ENCODE measurements at places on chromosomes 7 and 10.

DNA sequence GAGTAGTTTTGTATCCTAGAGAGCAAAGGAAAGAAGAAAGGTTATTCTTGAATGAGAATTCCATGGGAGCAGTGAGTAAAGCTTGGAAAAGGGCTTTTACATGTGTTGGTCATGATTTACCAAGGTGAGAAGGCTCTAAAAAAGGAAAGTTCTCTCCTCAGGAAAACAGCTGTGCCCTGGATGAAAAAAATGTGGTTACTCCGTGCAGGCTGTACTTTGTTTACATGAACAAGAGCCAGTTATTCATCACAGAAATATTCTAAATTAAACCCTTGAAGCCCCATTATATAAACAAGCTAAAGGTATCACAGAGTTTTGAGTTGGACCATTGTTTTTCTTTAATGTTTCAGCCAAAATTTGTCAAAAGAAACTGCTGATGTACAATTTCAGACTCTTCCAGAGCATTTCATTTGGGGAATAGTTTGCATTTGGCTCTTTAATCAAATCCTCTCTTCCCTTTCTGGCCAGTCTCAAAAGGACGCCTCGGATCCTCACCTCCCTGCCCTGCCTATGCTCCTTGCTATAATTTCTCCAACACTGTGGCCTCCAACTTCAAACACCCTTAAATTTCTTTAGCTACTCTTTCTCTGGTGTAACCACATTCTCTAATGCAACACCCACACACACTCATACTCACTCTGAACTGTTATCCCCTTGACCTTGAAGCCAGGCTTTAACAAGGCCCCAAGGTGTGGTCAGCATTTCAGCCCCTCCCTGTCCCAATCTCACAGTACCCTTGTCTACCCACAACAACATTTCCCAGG lies 47.4 kb downstream of the AFAP1L2 start:
- DNase-seq, result no peak

- DNase-seq, result no peak
These were observed 177.3 kb upstream of the PPP2R2D start for GRCh38 chr10:131723297-131724168.

DNA sequence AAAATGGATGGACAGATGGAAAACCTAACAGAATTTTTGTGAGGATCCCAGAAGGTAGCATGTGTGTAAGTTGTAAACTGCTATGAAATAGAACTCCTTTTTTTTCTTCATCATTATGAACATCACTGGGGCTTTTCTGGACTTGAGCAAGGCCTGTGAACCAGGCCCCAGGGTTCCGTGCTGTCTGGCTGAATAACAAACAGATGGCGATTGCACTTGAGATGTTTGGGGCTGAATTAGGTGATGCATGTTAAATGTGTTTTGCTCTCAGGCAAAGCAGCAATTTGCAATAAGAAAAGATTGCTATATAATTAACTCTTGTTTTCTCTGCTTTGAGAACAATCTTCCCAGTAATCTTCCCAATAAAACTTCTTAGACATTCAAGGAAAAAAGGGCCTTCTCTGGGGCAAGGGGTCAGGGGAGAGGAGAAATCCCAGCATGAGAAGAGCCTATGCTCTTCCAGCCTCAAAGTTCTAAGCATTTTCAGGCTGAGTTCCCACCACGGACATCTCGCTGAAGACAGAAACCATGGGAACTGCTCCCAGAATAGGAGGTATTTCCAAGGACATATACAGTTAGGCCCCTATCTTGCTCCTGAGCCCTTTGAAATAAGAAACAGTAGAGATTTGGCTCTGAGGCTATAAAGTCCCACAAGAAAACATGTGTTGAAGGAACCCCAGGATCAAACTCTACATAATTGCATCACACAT lies 98.7 kb downstream of the ITIH5 start:
- DNase-seq, result no peak

GRCh38 chr10:9060314-9060713 lies 1005.8 kb downstream of the GATA3 start:
- DNase-seq, result no peak

GRCh38 chr7:105614341-105614840 lies 33.1 kb upstream of the EFCAB10 start:
- no peak for DNase-seq

DNA sequence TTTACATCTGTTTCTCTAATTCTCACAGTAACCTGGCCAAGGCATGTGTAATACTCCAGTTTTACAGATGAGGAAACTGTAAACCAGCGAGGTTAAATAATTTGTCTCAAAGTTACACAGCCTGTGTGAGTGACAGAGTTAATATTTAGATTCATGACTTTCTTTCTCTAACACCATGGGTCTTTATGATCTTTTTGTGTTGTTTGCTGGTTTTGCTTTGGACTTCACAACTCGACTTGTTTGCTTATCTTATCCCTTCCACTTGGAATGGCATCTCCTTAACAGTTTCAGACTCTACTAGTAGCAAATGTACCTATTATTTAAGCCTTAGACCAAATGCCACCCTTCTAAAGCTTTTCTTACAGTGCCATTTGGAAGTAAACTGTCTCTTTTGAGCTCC lies 34.4 kb downstream of the MXI1 start:
- DNase-seq, result no peak

DNA sequence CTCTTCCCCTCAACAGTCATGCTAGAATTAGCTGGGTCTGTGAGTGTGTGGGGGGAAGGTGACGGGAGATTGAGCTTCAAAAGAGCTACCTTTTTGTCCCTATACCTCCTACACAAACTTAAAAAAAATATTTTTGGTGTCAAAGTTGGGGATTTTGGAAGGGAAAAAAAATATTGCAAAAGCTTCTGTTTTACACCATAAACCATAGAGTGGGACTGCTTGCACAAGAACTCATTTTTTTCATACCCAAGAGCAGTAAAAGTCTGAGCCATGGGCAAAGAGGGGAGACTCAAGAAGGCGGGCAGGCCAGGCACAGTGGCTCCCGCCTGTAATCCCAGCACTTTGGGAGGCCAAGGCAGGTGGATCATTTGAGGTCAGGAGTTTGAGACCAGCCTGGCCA lies 9.4 kb upstream of the ZDHHC4 start:
- no peak for DNase-seq

DNA sequence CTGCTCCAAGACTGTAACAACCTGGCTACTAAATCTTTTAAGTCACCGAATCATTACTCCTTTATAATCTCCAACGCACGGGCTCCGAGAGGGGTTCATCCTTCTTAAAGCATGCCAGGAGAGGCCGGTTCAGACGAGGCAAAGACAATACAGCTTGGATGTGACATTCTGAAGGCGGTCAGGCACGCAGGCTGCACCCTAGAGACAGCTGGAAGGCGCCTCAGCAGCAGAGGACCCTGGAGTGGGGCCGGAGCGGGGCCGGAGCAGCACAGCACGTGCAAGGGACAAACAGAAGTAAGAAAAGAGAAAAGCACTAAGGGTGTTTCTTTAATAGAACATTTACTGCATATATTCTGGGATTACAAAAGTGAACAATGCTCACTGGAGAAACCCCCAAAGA lies 97.8 kb upstream of the PPP2R2D start:
- DNase-seq, result no peak

- DNase-seq, result no peak
These were observed 19.0 kb downstream of the ACTA2 start for GRCh38 chr10:88933564-88933963.

Measured in HEK293T (cell line).